ENCODE measurements at places on chromosomes 6 and 20.

- DNase-seq: no peak
These were observed 14.3 kb upstream of the SLC22A3 start for GRCh38 chr6:160333841-160334240.

GRCh38 chr6:31227143-31227542 is 44.7 kb downstream of the HLA-C start:
- DNase-seq: no peak

DNA sequence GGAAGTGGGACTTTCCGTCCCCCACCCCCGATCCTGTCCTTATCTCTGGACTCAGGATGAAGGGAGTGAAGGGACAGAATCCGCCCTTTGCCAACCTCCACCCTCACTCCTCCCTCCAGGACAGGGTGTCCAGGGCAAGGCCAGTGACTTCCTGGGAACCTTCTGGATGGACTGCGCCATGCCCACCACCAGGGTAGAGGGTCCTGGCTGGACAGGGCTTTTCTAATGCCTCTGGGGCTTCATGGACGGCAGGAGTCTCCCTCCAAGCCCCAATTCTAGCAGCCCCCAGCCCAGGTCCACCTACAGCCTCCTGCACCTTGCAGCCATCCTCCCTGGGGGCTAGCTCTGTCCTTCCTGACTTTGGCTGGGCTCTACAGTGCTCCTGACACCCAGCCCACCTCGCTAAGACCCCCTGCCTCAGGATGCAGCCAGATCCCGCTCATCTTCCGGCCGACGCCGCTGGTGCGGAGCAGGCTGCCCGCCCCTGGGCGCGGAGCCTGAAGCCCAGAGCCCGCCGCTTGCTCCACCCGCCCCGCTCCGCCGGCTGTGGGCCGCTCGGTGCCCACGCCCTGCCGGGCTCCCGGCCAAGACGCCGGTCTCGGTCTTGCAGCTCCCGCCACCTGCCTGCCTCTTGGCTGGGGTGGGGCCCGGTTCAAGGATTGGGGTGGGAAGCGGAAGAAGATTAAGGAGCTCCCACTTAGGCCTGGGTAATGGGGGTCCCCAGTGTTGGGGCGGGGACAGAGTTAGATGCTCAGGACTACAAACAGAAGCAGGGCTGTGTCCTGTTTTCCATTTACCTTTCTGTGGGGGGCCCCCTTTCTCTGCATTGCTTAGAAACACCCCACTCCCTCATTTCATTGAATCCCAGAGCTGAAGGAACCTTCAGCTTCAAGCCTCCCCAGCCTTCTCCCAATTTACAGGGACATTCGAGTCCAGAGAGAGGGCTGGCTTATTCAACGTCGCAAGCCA is 72.8 kb downstream of the MDGA1 start:
- no peak for DNase-seq

DNA sequence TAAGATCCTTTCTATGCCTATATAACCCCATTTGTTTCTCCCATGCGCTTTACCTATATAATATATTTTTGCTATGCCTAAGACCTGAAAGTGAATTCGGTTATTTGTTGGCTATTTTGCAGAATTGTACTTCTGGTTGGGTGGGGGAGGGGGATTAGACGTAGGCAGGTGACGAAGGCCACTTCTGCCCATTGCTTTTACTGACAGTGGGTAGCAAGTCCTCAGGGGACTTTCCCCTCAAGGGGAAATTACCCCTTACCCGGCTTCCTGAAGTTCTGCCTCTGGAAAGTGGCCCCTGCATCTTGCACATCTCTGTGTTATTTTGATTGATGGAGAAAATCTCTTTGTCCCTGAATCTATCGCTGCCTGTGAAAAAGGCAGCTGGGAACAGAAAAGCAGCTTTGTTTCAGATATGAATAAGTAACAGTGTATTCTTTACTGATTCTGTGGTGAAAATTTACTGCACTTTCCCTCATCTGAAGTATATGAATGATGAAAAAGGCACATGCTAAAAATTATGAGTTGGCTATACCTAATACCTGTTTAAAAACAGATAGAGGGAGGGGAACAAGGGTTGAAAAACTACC is 133.9 kb downstream of the UTRN start:
- DNase-seq: no peak

DNA sequence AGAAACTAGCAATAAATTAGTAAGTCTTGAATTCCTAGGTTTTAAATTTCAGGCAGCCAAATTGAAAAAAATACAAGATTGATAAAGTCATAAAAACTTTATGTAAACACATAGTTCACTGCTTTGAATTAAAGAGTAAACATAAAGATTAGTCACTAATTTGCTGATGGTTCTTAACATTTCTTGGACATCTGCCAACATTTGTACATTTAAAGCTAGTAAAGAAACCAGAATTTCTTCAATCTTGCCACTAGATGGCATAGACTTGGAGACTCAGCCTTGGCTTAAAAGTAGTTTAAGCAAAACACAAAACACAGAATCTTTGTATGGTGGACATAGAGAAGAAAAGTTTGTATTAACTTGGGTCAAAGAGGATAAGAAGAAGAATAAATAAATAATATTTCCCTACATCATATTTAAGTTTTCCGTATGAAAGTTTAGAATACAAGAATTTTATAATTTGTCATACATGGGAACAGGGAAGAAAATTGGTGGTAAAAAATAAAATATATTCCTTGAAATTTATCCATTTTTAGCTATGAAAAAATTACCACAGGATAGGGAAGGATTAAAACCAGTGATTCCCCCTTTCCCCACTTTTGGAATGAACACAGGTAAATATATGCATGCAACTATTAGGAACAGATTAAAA is 41.7 kb upstream of the FAM135A start:
- DNase-seq: no peak

DNA sequence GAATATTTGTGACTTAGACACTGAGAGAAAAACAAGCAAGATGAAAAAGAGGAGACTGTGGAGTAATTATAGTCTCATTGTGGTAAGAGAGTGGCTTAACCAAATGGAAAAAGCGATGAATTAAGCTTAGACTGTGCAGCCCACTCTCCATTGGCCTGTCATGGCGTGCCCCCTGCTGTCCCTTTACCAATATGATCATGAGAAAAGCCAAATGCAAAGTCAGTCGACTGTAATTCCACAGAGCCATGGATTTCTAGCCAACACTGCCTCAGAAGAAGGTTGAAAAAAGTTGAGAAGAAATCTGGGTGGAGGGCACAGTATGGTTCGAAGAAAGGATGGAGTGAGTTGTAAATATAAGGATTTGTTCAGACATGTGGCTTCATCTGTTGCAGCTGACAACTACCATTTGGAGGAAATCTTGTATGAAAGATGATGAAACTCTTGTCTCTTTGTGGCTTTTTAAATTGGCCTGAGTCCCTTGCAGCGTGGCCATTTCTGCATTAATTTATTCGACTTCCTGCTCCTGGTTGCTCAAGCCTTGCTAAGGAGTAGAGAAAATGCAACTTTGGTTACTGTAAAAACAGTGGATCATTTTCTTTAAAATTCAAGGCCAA is 251.4 kb downstream of the DOK5 start:
- DNase-seq: no peak

GRCh38 chr20:54849741-54850140 is 374.3 kb downstream of the DOK5 start:
- no peak for DNase-seq

GRCh38 chr6:90934966-90935365 is 348.1 kb upstream of the MAP3K7 start:
- DNase-seq: no peak

- no peak for DNase-seq
These were observed 15.7 kb downstream of the SLC22A1 start for GRCh38 chr6:160137130-160137988.

DNA sequence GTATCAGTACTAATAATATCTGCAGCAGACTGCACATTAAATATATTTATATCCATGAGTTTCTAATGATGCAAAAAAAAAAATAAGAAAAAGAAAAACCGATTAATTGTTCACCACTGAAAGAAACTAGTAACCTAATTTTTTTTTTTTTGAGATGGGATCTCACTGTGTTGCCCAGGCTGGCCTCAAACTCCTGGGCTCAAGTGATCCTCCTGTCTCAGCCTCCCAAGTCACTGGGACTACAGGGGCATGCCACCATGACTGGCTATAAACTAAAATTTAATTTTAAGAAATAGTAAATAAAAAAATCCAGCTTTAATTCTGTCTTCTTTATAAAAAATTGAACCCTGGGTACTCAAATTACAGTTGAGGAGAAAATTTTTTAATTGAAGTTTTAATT is 358.2 kb downstream of the QKI start:
- DNase-seq: no peak

DNA sequence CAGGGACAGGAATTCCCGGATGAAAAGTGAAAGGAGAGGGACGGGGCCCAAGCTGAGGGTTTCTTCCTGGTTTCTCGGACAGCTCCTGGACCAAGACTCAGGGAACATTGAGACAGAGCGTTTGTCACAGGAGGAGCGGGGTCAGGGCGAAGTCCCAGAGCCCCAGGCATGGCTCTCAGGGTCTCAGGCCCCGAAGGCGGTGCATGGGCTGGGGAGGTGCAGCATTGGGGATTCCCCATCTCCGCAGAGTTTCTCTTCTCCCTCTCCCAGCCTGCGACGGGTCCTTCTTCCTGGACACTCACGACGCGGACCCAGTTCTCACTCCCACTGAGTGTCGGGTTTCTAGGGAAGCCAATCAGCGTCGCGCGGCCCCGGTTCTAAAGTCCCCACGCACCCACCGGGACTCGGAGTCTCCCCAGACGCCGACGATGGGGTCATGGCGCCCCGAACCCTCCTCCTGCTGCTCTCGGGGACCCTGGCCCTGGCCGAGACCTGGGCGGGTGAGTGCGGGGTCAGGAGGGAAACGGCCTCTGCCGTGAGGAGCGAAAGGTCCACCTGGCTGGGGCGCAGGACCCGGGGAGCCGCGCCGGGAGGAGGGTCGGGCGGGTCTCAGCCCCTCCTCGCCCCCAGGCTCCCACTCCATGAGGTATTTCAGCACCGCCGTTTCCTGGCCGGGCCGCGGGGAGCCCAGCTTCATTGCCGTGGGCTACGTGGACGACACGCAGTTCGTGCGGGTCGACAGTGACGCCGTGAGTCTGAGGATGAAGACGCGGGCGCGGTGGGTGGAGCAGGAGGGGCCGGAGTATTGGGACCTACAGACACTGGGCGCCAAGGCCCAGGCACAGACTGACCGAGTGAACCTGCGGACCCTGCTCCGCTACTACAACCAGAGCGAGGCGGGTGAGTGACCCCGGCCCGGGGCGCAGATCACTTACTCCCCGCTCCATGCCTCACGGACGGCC is 54.6 kb upstream of the POLR1H start:
- no peak for DNase-seq

DNA sequence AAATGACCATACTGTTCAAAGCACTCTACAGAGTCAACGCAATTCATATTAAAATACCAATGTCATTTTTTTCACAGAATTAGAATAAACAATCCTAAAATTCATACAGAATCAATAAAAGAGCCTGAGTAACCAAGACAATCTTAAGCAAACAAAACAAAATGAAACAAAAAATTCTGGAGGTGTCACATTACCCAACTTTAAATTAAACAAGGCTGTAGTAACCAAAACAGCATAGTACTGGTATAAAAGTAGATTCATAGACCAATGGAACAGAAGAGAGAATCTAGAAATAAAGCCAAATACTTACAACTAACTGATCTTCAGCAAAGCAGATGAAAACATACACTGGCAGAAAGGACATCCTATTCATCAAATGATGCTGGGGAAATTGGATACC is 346.9 kb upstream of the JAG1 start:
- no peak for DNase-seq

DNA sequence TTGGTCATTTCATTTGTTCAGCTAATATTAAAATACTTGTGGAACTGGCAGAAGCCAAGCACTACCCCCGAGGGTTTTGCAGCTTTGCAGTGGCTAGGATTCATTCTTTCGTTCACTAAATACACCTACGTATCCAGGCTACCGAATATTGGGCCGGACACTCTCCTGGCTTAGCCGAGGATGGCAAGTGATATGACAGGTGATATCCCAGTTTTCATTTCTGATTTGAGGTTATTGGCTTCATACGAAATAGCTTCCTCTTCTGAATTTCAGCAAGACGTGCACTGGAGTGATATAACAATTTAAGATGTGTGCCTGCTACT is 536 bp upstream of the MTFR2 start:
- DNase-seq: no peak

GRCh38 chr20:23360531-23360930 is 1.5 kb upstream of the GZF1 start:
- DNase-seq: no peak

DNA sequence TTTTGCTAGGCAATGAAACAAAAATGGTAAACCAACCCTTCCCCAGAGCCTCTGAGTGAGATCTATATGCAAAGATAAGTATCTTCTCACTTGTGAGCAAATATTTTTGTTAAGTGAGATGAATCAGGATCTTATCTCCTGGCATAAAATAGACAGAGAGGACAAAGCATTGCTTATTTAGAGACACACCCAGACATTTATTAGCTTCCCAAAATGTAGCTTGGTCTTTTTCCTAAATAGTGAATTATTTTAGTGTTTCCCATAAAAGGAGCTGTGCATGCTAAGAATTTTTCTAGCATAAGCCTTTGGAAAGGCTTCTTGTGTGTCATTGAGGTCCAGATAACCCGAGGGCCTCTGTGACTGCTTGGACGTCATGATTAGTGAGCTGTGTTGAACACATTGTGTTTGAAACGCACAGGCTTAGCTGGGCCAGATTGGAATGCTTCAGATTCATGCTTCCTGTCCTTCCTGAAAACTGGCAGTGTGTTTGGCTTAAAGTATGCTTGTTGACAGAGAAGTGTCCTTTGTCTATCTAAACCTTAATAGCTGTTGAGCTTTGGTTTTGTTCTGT is 16.5 kb downstream of the MTHFD1L start:
- DNase-seq: no peak

GRCh38 chr20:35610833-35611427 is 4.7 kb upstream of the SPAG4 start:
- no peak for DNase-seq

DNA sequence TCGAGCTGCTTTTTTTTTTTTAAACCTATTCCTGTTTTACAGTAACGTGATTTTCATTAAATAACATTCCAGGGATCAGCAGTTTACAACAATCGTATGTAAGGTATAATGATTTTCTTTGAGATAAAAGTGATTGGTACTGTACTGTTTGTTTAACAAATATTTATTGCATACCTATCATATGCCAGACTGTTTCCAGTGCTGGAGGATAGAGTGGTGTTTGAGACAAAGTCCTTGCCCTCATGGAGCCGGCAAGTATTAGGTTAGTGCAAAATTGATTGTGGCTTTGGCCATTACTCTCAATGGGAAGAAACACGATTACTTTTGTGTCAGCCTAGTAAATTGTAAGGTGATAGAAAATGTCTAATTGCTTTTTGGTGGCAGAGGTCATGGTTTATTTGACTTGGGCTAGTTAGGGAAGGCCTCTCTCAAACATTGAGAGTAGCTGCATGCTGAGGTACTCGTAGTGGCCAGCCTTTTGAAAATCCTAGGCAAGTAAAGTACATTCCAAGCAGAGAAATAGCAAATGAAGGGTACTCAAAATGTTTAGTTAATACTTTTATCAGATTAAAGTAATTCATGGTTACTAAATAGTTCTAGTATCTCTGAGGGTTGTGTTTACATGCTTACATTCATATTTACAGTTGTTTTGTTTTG is 35.6 kb downstream of the PHF3 start:
- no peak for DNase-seq

- DNase-seq: no peak
These were observed 60.7 kb downstream of the GRIK2 start for GRCh38 chr6:101454106-101454676.
